Esophagus mucosa (tissue), 1 donor: ENCODE measurements at places on chromosomes 11 and 22. TPM values are rescaled to one million over a fixed set of nuclear protein-coding genes. Genes with fewer than 3 reads are reported as not detected.

DNA sequence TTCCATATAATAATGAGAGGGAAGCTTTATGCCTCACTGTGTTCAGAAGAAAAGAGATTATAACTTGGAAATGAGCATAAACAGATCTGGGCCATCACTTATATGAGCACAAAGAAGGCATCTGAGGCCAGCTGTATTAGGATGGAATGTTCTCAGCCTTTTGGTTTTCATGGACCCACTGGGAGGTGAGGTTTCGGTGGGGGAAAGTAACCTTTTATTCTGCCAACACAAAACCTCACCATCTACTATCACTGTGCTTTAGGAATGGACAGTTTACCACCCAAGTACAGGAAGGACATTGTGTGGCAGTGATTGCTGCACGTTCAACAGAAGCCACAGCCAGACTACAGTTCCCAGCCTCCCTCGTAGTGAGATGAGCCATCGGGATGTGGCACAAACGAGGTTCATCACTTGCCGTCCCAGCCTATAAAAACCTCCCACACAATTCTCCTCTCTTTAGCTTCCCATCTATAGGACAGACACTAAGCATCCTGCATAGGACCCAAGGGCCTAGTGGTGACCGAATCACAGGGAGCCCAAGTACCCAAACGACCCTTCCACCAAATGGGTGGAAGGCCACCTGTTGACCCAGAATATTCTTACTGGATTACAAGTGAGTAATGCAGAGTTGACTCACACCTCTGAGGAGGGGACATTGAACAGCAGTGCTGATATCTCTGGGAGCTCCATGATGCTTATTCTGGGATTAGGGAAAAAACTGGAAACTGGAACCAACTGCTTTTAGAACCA lies 121.5 kb upstream of the RAG2 start:
- no peak for ATAC-seq

DNA sequence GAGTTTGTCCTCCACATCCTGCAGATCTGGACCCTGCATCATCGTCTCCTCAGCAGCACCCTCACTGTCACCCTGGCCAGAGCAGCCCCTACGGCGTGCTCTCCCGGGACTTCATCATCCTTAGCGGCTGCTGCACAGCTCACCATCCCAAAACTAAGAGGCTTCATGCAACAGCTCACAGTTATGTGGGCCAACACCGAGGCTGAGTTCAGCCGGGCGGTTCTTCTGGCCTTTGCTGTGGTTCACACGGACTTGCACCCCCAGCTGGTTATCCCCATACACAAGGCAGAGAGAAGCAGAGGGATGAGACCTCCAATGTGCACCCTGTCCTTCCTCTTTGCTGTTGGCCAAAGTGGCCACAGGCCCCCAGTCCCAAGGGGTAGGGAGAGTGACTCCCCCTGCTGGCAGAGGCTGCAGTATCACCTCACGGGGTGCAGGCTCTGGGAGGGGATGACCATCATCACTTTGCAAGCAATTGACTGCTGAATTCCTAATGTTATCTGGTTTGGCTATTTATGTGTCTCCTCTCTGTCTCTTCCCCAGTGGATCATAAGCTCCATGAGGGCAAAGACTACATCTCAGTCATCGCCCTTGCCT lies 276.8 kb downstream of the BRD1 start:
- ATAC-seq, result no peak

- peak; percentile 72 for ATAC-seq
Observed at GRCh38 chr22:33088418-33088817, 30.2 kb upstream of the SYN3 start.

DNA sequence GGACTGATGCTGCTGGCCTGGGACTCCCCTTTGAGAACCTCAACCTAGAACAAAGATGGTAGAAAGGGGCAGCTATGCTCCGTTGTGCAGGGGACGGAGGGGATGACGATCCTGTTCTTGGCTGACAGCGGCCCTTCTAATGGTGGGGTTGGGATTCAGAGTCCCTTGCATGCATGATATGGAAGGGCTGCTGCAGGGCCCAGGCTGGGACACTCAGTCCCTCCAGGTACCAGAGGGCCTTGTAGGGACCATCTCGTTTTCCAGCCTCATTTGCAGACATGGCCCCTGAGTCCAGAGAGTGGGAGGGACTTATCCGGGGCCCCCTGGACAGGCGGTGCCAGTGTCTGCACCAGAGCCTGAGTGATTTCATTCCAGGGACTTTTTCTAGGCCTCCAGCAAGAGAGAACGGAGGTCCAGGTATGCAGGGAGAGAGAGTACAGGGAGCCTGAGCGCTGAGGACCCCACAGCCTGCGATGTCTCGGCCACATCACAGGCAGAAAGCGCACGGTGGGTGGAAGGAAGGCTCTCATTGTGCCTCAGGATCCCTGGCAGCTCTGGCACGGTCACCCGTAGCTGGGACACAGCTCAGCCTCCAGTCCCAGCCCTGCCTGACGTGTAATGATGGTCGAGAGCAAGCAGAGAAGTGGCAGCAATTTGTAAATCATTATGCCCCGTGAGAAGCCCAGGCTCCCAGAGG lies 860.8 kb downstream of the TBC1D22A start:
- ATAC-seq, result no peak

DNA sequence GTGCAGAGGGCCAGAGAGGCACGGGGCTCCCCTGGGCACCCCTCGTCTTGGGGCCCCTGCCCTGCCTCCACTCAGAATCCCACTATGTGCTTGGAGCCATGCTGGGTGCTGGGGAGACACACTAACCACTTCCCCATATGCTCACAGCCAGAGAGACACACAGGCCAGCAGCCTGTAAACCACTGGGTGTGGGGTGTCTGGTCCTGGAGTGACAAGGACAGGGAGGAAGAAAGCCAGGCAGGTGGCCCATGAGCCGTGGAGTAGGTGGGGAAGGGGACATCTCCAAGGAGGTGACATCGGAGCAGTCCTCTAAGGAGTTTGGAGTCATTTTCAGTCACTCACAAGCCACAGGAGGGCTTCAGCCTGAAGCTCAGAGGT lies 58.9 kb downstream of the CDKN1C start:
- ATAC-seq, result peak; percentile 23

GRCh38 chr11:10401696-10402392 lies 53.2 kb upstream of the AMPD3 start:
- ATAC-seq, result no peak

- no peak for ATAC-seq
Observed at GRCh38 chr11:99422581-99423427, 402.1 kb downstream of the CNTN5 start.

Gene ARFIP2
- 36.3 TPM for total RNA-seq

Gene EHBP1L1
- 52.6 TPM for total RNA-seq

Gene ANO9
- total RNA-seq, result 12.8 TPM

Gene TPBGL
- total RNA-seq, result not detected

Gene FAT3
- 0.12 TPM for total RNA-seq
